ELR (cell line): ENCODE measurements at places on chromosomes 11 and 22.
A peak's percentile ranks its signal among the peaks of the same experiment; 100 is the strongest.

GRCh38 chr11:63769042-63769713 lies 603 bp upstream of the ZFTA start:
- peak; percentile 64 for DNase-seq

DNA sequence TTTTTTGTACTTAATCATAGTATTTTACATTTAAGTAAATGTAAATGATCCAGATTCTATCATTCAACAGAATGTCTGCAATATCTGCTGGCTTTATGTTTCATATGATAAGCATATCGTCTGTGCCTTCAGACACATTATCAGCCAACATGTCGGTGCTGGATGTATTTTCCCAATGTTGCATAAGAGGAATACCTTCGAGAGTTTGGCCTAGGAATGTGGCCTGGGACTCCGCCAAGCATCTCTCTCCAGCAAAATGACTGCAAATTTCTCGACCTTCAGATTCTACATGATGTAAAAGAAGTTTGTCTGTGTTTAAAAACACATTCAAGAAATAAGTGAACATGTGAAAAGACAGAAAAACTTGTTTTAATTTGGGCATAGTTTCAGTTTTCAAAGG lies 6.9 kb downstream of the BDNF start:
- no peak for DNase-seq

DNA sequence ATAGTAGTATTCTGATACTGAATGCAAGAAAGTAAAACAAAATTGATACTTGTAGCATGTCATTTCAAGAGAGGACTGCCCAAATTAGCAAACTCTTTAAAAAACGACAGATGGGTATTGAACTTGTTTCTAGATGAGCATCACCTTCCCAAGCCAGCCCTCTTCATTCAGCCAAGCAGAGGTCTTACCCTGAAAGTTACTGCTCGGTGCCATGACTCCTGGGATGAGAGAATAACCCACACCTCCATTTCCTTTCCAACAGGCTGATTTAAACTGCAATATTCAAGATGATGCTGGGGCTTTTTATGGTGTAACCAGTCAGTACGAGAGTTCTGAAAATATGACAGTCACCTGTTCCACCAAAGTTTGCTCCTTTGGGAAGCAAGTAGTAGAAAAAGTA lies 84.5 kb upstream of the RASSF10 start:
- no peak for DNase-seq

DNA sequence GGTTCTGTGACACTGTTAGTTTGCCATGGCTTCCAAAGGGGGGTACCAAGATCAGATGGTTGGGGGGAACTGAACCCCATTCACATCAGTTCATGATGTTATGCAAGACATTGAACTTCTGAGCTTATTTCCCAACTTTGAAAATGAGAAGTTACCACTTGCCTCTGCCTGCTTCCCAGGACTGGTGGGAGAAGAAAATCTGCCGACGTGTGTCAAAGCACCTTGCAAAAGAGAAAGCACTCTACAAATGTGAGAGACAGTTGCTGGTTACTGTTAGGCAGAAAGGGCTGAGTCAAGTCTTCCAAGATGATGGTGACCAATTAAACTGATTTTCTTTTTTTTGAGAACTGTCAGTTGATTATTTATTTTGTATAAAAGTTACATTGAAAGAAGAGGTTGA lies 45.6 kb downstream of the SMCO4 start:
- DNase-seq, result no peak

DNA sequence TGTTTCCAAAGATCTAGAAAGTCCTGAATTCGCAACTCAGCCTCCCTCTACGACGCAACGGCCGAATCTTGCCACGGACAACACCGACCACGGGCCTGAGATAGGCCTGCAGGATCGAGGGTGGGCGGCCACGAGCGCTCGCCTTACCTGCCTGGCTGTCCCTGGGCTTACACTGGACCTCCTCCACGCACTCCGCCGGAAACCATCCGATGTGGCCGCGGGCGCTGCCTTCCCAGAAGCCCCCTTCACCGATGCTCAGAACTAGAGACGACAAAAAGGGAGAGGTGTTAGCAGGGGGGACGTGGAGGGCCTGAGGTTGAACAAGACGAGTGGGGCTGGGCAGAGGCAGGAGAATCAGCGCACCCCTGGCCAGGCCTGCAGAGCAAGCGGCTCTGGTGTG lies 400.0 kb downstream of the CTTN start:
- DNase-seq, result no peak

GRCh38 chr11:117476531-117477142 lies 149.0 kb downstream of the CEP164 start:
- DNase-seq, result no peak

- DNase-seq, result no peak
Observed at GRCh38 chr11:1906611-1907423, 12.7 kb upstream of the TNNT3 start.

DNA sequence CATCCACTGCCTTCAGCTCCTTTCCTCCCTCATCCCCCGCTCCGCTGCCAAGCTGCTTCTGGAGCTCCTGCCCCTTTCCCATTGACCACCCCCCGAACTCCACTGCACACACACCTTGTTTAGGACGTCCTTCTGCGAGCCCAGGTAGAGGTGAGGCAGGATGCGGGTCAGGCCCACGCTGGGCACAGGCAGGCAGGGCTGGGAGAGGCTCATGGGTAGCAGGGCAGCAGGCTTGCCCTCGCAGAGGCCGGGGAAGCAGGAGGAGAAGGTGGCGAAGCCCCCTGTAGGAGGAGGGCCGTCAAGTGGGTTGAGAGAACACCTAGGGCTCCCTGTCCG lies 13.3 kb downstream of the DUSP8 start:
- no peak for DNase-seq

GRCh38 chr11:65547446-65548125 lies 10.6 kb downstream of the LTBP3 start:
- DNase-seq, result no peak

DNA sequence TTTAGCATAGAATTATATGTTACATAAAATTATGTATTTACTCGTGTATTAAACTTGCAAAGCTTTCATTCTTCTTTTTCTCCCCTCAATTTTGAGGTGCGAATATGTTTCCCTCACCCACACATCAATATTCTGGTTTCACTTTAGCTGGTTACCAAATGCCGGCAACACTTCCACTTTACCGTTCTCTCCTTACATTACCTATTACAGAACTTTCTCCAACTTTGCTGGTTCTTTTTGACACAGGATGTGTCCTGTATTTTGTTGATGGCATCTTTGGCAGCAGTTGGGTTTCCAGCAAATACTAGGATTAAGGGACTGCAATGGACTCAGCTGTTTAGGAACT lies 84.9 kb downstream of the PRR5L start:
- DNase-seq, result no peak

GRCh38 chr11:67002297-67002913 lies 20.5 kb upstream of the SYT12 start:
- DNase-seq, result no peak

DNA sequence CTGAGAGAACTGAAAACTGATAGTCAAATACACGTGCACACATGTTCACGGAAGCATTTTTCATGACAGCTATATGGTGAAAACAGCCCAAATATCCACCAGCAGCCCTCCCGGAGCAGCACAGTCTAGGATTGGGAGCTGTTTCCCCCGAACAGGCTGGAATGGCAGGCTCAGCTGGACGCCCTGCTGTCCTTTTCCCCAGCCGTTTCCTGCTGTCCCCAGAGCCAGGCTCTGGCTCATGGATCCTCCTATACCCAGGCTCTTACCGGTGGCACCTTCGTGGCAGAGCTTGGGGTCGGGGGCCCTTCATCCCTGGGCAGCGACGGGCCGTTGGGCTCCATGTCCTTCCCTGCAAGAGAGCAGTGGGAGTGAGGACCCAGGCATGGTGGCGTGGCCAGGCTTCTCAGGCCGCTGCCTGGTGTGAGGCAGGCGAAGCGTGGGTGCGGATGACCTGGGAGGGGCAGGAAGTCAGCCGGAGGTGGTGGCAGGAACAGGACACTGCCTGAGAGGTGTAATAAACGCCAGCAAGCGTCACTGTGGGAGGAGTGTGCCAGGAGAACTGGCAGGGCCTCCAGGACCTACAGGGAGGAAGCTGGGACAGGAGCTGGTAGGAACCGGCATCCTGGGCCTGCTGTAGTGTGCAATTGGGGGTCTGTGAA lies 38.8 kb downstream of the OSBPL5 start:
- DNase-seq, result no peak

DNA sequence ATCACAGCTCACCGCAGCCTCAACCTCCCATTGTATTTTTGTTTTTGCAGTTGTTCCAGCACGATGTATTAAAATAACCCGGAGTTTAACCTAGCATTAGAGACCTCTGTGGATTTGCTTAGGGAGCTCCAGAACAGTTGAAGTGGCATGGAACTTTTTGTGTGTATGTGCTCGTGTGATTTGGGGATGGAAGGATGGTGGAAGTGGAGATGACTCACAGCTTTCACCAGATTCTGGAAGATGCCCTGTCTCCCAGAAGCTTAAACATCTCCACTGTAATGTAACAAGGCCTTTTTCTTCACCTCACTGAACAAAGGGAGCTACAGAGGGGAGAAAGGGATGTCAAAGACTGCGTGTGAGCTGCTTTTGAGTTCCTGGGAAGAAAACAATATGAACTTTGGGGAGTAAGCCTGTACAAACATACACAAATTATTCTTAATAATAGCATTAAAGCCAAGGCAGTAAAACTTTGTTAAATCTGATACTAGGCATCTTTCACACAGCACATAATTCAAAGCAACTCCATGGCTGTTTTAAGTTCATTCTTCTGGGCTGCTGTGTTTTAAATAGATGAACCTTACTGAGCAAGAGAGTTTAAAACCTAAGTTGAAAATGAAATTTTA lies 226.4 kb downstream of the ADAMTS15 start:
- no peak for DNase-seq

- DNase-seq, result no peak
Observed at GRCh38 chr11:127224276-127224675, 223.7 kb upstream of the KIRREL3 start.

GRCh38 chr22:47221840-47222615 lies 459.6 kb downstream of the TBC1D22A start:
- no peak for DNase-seq

DNA sequence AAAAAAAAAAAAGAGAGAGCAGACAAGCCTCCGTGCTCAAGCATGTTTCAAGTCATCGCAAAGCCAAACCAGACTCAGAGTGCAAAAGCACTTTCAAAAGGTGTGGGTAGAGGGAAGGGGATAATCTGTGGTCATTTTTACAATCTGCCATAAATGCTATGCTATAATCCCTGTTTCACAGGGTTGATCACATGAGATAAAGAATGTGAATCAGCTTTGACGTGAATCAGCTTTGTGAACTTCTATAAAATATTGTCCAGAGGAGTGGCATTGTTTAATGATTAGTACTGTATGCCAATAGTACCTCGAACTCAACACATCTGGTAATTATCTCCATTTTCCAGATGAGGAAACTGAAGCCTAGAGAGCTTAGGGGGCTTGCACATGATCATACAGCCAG lies 20.0 kb upstream of the POLD3 start:
- DNase-seq, result no peak

- DNase-seq, result peak; percentile 3
Observed at GRCh38 chr22:33579448-33580093, 340.7 kb downstream of the LARGE1 start.

DNA sequence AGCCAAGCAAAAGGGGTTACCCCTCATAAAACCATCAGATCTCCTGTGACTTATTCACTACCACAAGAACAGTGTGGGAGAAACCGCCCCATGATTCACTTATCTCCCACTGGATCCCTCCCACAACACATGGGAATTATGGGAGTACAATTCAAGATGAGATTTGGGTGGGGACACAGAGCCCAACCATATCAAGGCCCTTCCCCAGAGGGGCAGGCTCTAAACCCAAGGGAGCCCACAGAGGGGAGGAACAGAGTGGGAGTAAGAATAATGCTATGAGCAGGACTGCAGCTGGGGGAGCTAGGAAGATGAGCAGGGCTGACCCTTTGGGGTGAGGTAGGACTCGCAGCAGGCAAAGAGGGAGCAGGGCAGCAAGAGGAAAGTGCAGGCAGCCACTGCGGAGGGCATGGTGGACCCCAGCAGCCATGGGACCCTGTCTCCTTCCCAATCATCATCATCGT lies 59.3 kb downstream of the CD82 start:
- DNase-seq, result no peak

GRCh38 chr11:108973402-108974162 lies 308.7 kb downstream of the DDX10 start:
- DNase-seq, result peak; percentile 95

DNA sequence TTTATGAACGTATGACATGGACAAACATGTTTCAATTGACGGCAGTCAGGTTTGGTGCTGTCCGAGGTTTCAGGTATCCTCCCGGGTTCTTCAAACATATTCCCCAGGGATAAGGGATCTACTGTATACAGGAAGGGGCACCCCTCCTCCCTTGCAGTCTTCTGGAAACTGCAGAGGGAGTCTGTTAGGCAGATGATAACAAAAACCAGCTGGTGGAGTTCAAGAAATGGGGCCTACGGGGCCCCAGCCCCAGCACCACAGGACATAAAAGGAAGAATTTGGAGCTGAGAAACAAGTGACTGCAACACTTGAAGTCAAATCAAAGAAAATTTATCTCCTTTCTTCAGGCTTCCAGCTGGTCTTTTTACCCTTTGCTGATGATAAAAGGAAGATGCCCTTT lies 32.1 kb downstream of the SNU13 start:
- DNase-seq, result no peak

DNA sequence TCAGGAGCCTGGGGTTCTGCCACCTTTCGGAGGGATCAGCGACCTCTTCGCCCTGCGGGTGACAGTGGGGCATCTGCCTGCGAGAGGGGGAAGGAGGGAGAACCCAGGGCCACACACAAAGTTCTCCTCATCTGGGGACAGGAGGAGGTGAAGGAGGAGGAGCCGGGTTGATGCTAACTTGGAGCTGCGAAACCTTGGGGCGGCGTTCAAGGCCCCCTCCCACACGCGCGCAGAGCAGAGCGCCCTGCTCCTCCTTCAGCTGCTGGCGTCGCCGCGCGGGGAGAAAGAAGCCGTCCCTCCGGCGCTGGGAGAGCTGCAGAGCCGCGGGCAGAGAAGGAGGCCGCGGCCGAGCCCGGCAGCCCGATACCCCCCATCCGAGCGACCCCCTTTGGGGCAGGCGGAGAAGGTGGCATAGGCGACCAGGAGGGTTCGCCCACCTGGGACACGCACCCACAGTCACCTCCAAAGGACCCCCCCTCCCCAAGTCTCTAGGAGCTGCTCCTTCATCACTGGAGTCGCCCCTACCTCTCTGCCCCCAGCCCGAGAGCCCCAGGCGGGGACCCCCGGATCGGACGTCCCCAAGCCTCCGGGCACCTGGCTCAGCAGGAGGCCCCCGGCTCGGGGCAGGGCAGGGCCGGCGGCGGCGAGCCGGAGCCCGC lies at the start of gene RASD2:
Gene RASD2 (plus strand): TSS at position 237 of the 659 bp plus-strand sequence. CDS start 5,979 bp downstream, outside the sequence.
- peak; percentile 47 for DNase-seq

DNA sequence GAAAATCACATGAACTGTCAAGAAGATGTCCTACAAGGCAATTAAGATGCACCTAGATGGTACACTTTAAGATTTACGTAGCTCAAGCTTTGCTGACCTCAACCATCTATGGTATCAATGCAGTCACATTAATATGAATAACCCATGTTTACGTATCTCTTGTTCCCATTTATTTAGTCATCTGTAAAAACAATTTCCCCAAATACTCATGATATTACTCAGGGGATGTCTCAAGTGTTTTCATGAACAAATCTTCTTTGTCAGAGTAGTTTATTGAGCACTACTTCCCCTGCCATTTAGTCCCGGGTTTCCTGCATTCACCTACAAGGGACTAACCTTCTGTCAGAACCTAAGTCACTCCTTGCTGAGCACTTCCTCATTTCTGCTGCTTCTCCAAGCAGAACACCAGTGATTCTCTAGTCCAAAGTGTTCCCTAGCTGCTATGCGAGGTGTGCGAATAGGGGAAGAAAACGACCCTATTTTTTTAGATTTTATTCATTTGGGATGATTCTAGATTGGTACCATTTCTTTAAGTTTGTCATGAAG lies 554.3 kb upstream of the LRRC4C start:
- no peak for DNase-seq
